ENCODE measurements at places on chromosomes 12 and 14.

DNA sequence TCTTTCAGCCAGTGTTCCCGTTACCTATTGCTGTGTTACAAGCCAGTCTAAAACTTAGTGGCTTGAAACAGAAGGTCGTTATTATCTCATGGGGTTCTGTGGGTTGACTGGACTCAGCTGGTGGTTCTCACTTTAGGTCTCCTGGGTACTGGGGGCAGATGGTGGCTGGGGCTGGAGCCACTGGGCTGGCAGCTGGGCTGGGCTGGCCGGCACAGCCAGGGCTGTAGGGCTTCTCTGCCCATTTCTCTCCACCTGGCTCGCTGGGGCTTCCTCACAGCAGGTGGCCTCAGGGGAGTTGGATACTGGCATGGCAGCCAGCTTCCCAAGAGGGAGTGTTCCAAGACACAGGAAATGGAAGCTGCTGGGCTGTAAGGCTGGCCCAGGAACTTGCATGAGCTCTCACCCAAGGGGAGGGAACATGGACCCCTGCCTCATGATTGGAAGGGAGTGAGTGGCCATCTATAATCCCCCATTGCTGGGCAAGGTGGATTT lies 27.0 kb downstream of the TUNAR start:
- DNase-seq, result no peak

DNA sequence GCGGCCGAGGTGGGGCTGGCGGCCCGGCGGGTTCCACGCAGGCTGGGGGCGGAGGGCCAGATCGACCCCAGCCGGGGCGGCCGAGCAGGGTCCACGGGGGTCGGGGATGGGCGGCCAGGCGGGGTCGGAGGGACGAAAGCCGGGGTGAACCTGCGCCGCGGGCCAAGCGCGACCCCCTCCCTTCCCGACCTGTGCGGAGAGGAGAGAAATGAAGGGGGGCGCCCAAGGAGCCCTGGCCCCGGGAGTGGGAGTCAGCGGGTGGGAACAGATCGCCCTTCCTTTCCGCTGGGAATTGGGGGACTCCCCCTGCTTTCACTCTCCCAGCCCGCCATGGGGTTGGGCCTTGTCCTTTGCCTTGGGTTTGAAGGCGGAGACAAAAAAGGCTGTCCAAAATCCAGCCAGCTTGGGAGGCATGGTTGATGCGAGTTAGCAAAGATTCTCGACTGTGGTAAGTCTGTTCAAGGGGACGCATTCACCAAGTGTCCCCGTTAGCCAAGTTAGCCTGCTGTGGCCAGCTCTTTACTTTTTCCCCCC lies 559 bp upstream of the CKAP4 start:
- peak; percentile 46 for DNase-seq

DNA sequence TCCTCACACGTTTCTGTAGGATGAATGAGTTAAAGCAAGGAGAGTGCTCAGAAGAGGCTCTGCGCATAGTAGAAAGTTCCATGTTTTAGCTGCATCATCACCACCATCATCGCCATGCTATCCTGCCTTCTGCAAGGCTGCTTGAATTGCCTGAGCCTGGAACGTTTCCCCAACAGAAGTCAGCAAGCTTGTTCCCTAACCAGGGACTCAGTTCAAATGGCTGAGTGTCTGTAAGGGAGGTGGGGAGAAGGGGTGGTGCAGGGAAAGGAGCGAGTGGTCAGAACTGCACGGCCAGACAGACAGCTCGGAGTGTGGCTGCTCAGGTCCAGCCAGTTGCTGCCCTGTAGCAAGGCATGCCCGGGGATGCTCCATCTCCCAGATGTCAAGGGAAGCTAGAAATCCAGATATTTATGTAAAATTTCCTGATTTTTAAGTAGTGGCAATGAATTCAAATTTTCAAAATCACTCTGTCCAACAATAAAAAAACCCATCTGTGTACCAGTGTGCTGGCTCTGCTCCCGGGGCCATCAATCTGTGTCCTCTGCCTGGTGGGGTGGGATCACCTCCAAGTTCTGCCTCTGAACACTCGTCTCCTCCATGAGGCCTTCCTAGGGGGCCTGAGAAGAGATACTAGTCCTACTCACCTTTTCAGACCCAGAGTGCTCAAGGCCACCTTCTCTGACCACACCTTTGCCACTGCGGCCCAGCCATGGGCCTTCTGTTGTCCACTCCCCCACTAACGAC lies 162.7 kb downstream of the FOXN3 start:
- DNase-seq, result no peak

GRCh38 chr12:92769124-92769901 lies 66.5 kb downstream of the PLEKHG7 start:
- DNase-seq, result peak; percentile 31

DNA sequence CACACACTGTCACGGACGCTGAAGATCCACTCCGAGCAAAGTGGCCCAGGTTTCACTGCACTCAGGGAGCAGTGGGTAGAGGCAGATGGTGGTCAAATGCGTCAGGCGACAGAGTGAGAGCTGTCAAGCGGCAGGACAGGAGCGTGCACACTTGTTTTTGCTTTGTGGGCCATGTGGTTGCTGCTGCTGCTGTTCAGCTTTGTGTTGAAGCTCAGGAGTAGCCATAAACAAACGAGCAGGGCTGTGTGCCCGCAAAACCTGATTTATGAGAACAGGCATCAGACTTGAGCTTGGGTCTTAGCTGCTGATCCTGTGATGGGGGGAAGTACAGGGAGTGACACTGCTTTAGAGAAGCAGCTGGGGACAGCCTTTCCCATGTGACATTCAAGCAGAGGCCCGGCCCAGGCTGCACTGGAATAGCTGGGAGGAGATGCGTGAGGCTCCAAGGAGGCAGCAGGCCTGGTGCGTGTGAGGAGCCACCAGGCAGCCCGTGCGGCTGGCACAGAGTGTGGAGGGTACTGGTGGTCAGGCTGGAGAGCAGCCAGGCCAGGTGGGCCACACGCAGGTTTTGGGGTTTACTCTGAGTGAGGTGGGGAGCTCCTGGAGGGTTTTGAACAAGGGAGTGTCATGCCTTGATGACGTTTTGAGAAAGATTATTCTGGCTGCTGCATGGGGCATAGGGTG lies 31.1 kb upstream of the ASPG start:
- no peak for DNase-seq

GRCh38 chr12:524167-524951 lies 64.6 kb downstream of the B4GALNT3 start:
- peak; percentile 20 for DNase-seq

DNA sequence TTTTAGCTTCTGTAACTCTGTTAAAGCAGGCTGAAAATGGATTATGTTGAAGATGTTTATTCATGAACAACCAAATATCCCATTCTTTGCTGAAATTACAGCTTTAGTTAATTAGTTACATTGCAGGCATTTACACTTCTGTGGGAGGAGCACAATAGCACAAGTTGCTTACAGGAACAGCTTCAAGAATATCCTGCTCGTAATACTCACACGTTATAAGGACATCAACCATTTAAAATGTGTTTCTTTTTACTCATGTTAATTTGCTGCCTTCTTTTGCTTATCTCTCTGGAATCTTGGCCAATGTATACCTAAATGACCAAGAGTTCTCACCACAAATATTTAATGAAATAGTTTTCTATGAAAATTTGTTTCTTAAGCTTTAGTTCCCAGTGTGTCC lies 305.2 kb upstream of the SYT1 start:
- no peak for DNase-seq

DNA sequence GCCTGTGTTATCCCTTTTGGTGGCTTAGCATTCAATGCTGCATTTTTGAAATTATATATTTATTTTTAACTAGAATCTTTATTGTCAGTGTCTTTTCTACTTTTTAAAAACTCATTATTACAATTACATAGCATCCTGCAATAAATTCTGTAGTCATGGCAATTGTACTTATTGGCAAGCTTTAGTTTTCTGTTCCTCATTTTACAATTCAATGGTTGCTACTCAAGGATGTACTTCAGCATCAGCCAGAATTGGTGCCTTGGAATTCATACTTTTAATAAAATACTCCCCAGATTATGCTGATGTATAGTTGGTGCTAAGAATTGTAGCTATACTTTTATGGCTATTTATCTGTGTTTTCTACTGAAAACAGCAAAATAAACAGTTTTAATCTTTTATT lies 1756.8 kb upstream of the SEL1L start:
- no peak for DNase-seq

DNA sequence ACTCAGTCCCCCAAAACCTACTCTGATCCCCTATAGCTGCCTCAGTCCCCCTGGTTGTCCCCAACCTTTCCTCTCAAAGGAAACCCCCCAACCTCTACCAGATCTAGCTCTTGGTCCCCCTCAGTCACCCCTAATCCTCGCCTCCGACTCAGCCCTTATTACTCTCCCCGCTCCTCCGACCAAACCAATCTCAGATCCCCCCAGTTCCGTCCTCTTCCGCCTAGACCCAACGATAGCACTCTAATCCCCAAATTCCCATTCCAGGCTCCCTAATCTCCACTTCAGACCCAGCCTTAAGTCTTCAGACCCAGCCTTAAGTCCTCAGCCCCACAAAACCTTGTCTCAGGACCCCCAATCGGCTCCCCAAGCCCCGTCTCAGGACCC lies 612 bp downstream of the VPS37B start:
- peak; percentile 53 for DNase-seq

DNA sequence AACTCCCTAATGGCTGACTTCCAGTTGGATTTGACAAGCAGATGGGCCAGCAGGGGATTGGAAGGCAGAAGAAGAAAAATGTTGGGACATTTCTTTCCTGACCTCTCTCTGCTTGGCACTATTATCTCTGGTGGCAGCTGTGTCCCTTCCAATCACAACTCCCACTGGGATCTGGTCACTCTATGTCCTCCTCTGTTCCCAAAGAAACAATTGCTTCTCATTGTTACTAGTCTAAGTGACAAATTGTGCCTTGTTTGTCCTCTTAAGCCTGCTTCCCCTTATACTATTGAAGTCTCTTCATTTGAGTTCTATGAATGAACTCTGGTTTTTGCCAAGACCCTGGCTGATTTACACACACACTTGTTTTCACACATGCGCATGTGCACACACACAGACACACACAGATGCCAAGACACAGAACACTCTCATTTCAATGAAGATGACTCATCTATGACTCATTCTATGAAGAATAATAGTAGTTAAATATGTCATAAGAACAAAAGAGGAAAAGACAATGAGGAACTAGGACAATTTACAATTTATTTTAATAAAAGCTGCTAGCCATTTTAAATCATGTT lies 83.0 kb upstream of the FAR2 start:
- peak; percentile 52 for DNase-seq

DNA sequence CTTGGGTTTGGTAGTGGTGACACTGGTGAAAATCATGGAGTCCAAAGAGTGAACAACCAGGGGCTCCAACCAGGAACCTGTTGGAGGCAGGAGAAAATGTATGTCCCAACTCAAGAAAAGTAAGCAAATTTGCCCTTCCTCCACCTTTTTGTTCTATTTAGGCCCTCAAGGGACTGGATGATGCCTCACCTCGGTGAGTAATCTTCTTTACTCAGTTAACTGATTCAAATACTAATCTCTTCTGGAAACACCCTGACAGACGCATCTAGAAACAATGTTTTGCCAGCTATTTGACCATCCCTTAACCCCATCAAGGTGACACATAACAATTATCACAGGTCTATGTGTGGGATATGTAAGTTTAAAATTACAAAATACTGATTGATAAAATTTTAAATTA lies 272.4 kb upstream of the FOXG1 start:
- no peak for DNase-seq

GRCh38 chr12:5200278-5201087 lies 156.8 kb downstream of the KCNA5 start:
- DNase-seq, result peak; percentile 76

DNA sequence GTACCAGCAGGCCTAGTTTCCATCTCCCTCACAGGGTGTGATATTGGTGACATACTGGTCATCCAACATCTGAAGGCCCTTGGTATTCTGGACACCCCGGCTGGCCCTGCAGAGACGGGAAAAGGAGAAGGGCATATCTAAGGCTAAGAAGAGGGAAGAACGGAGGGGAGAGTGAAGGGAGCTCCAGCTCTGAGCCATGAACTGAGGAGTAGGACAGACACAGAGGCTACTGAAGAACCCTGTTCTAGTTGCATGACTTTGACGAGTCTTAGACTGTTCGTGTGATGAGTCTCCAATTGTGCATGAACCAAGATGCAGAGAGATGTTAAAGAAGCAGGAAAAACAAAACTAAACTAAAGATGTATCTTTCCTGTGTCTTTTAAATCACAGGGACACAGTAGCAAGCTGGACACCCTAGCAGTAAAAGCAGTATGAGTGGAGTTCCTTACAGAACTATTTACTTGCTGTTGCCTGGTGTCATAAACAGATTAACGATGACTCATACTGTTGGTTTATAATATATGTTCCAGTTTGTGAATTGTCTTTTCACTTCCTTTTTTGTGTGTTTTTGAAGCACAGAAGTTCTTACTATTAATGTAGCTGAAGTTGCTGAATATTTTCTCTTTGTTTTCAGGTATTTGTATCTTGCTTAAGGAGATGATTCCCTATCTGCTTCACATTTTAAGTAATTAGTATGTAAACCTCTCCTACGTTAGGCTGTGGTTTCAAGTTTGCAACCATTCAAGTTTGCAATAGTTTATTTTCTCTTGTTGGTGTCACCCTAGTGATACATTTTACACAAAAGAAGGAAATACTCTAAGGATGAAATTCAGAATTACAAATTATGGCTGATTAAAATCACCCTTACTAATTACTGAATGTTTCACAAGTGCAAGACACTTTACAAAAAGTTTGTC lies 15.7 kb downstream of the FAR2 start:
- DNase-seq, result peak; percentile 90
